Inflammatory macrophage treated with lipopolysaccharide for 4 hours (primary cell): ENCODE measurements at places on chromosomes 13 and 19.
A peak's percentile ranks its signal among the peaks of the same experiment; 100 is the strongest.

- peak; percentile 89 for DNase-seq
These were observed 27.7 kb downstream of the GADD45B start for GRCh38 chr19:2503521-2504109.

GRCh38 chr13:93786846-93787489, 560.4 kb downstream of the GPC6 start:
- DNase-seq = no peak

DNA sequence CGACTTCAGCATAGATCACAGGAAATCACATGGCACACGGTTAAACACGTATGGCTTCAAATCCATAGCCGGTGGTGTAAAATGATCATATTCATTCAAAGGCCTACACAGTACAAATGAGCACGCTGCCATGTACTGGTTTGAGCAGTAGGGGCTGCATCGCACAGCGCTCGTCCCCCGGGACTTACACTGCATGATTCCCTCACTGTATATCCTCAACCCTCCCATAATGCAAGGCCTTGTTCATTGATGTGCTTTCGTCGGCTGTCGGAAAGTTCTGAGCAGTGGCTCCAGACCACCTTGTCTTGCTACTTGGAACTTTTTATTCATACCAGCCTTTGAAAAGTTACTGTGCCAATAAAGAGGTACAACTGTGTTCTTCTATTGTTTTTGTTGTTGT, 578.2 kb downstream of the MYO16 start:
- DNase-seq = no peak

GRCh38 chr19:49071860-49072547, 495 bp downstream of the KCNA7 start:
- no peak for DNase-seq

DNA sequence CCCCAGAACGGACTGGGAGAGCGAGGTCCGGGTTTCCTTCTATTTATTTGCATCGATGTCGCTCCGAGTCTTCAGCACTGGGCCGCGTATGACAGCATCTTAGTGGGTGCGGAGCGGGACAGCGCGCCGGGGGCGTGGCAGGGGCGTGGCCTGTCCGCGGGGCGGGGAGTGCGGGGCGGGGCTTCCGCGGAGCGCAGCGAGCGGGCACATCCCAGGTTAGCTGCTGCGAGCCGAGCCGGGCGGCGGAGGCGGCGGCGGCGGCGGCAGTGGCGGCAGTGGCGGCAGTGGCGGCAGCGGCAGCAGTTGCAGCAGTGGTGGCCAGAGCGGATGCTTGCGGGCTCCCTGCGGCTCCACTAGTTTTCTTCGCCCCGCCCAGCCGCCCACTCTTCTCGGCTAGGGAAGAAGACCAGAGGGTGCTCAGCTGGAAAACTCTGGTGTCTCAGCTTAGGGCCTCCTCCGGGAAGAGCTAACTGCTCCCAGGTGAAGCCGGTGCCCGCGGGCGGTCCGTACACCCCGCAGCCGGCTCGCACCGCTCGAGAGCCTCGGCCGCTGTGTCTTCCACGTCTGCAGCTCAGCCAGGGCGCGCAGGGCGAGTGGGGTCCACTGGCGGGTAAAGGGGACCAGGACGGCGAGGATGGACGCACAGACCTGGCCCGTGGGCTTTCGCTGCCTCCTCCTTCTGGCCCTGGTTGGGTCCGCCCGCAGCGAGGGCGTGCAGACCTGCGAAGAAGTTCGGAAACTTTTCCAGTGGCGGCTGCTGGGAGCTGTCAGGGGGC, at the start of gene GPC5:
Gene GPC5 (plus strand): TSS at position 209 of the 776 bp plus-strand sequence.
- DNase-seq = peak; percentile 76

DNA sequence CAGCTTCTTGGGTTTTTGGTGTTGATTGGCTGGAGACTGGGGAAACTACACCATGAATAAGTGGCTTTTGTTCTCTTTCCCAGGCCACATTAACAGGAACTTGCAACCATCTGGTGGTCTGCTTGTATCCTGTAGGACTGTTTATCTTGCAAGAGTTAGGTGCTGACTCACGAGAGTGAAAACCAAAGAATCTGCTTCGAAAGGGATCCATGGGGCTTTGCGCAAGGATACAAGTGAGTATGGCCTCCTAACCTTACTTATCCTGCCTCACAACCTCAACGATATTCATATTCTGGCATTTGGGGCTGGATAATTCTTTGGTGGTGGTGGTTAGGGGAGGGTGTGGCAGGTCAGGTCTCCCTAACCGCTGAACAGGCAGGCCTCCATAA, 4.7 kb upstream of the SIGLECL1 start:
- peak; percentile 88 for DNase-seq

DNA sequence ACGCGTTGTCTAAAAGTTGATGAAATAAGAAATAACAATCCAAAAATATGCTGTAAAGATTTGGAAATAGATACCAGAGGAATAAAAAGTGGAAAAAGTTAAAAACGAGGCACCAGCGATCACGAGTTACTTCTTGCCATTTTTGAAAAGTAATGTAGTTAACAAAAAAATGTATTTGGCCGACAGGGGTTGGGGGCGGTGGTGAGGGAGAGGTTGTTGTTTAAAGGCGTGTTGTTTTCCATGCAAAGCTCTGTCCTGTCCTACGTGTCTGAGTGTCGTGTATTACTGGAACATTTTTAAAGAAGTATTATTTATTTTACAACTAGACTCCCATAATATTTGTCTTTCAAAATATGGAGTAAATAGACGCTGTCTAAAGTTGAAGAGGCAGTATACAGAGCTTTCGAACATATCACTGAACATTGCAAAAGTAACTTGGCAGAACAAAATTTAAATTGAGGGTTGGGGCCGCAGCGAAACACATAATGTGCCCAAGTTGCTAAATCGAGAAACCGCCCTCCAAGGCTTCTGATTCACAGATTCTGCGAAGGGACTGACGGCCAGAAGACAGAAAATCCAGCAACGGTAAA, 823 bp downstream of the FBXO17 start:
- DNase-seq = no peak

- DNase-seq = no peak
These were observed 1.0 kb upstream of the ZBTB32 start for GRCh38 chr19:35703343-35703742.

GRCh38 chr19:33376423-33376822, 2.9 kb downstream of the CEBPG start:
- no peak for DNase-seq

DNA sequence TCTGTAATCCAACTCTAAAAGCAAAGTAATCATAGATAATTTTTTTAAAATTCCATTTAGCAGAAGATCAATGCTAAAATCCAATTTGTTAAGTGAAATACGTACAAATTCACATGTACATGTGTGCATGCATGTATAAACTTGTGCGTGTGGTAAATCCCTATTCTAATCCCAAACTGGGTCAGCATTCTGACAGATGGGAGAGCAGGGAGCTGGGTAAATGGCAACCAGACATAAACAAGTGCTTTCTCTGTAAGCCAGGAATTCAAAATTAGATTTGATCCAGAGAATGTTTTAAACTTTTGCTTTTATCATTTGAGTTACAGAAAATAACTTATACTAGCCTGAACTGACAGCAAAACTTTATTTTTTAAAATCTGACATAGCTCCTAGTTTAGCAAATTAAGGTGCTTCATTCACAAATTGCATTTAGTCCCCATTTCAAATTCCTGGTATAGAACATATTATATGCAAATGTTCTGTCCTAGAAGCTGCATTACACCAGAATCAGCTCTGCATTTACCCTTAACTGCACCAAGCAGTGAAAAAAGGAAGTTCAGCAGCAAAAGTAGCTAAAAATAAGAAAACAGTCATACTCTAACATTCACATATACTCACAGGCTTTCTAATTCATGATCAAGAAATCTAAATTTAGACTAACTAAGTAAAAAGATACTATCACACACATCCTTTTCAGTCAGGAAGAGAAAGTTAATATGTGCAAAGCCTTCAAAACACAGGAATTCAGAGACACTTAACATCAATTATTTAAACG, 32.6 kb downstream of the UBL3 start:
- DNase-seq = peak; percentile 81
